ENCODE measurements at places on chromosomes 2 and 18.

GRCh38 chr2:157866202-157866601 lies 9.9 kb downstream of the ACVR1 start:
- DNase-seq, result no peak

GRCh38 chr2:191382801-191383200 lies 137.6 kb downstream of the MYO1B start:
- no peak for DNase-seq

- DNase-seq, result no peak
Observed at GRCh38 chr18:79339094-79339908, 56.4 kb upstream of the NFATC1 start.

- DNase-seq, result no peak
Observed at GRCh38 chr2:23803965-23804542, 122.9 kb downstream of the ATAD2B start.

DNA sequence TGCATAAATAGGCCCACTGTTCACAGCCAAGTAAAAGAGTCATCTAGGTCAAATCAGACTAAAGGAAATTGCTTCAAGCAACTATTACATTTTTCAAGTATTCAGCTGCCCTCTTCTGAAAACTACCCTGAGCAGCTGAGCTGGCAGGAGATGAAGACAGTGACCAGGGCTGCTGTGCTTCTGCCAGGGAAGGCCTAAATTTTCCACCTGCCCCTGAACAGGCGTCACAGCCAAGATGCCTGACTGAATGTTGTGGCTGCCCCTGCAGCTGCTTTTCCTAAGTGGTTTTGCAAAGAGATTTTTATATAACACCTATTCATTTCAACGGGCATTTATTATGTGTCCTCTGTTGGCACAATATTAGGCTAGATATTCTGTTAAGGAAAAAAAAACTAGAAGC lies 96.7 kb upstream of the RPE start:
- no peak for DNase-seq

DNA sequence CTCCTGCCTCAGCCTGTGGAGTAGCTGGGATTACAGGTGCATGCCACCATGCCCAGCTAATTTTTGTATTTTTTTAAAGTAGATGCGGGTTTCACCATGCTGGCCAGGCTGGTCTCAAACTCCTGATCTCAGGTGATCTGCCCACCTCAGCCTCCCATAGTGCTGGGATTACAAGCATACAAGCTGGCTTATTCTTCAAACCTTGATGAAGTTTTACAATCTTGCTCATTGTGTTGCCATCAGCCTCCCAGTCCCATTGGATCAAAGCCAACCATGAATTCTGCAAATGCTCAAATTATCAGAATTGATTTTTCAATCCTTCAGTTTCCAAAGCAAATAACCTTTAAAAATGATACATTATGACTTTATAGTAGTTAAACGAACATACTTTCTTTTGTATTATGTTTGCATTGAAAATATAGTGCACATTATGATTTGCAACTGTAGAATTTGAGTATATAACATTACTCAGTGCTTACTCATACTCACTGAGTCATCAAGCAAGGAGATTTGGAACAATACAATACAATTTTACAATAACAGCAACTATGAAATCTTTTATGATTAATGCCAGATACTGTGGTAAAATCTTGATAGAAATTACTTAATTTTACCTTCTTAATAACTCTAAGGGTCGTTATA lies 1491.9 kb upstream of the CELF4 start:
- DNase-seq, result no peak

- no peak for DNase-seq
Observed at GRCh38 chr2:159996792-159997546, 65.4 kb downstream of the PLA2R1 start.

- DNase-seq, result no peak
Observed at GRCh38 chr2:98426771-98427170, 17.9 kb upstream of the INPP4A start.

DNA sequence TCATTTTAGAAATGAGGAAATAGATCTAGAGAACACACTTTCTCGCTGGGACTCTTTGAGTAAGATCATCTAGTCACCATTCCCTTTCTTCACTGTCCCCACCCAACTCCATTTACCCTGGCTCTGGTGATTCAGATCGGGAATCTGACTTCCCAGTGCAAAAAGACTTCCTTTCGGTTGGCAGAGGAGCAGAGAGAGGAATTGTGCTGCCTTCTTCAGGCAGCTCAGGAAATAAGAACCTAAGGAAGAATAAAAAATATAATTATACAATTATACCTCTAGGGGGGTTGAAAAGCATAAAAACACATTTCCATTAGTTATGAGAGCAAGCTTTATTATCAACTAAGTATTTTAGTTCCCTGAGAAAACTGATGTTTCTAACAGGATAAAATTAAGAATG lies 9.3 kb upstream of the MPP4 start:
- no peak for DNase-seq

DNA sequence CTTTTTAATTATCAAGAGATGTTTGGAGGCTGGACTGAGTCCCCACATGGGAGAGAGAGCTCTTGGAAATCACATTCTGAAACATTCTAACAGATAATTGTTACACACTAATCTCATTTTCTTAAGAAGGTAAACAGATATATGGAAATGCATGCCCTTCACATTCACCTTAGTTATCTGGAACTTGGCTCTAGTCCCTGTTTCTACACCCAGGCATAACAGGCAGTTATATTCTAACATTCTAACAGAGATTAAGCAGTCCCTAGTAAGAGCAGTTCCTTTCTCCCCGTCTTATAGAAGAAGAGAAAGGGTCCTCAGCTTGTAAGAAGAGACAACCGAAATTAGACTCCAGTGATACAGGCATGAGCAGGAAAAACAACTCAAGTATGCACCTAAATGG lies 385.4 kb downstream of the SOX11 start:
- DNase-seq, result no peak

DNA sequence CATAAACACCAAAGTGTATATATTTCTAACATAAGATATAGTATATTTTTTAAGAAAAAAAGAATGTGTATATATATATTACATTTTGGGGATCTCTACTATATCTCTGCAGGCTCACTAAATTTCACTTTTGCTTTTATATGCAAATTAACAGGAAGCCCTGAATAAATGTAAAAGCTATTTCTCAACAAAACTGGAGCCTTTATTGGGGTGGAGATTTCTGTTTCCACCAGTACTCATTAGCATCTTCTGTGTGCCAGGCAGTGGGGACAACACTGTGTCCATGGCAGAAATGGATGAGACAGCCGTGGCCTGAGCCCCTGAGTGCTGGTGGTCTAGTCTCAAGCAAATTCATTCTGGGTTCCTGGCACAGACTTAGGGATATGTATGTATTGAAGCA lies 41.3 kb downstream of the C18orf63 start:
- no peak for DNase-seq

GRCh38 chr2:101717071-101717845 lies 19.8 kb downstream of the MAP4K4 start:
- no peak for DNase-seq

DNA sequence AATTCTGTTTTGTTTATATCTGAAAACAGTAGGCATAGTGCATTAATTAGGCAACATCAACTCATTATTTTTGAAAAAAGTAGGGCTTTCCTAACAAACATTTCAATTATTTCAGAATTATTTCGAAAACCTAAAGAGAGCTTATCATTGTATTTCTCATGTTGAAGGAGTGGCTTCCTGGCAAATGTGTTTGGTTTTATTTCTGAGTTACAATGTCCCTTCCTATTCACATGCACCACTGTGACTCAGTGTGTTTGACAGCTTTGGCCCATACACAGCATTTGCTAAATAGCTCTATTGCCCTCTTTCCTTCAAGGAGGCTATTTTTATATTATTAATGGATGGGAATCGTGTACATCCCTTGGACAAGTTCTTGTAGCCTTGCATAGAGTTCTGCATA lies 205.9 kb downstream of the PTGR3 start:
- DNase-seq, result no peak

Measured in activated T-cell treated with anti-CD3 and anti-CD28 coated beads for 1 hour (primary cell).